ENCODE measurements at places on chromosomes 7 and 10.

GRCh38 chr10:84267503-84268126 lies 22.8 kb downstream of the RGR start:
- peak; percentile 37 for DNase-seq

- peak; percentile 31 for DNase-seq
Measured at GRCh38 chr7:106365252-106366005, 80.6 kb upstream of the NAMPT start.

DNA sequence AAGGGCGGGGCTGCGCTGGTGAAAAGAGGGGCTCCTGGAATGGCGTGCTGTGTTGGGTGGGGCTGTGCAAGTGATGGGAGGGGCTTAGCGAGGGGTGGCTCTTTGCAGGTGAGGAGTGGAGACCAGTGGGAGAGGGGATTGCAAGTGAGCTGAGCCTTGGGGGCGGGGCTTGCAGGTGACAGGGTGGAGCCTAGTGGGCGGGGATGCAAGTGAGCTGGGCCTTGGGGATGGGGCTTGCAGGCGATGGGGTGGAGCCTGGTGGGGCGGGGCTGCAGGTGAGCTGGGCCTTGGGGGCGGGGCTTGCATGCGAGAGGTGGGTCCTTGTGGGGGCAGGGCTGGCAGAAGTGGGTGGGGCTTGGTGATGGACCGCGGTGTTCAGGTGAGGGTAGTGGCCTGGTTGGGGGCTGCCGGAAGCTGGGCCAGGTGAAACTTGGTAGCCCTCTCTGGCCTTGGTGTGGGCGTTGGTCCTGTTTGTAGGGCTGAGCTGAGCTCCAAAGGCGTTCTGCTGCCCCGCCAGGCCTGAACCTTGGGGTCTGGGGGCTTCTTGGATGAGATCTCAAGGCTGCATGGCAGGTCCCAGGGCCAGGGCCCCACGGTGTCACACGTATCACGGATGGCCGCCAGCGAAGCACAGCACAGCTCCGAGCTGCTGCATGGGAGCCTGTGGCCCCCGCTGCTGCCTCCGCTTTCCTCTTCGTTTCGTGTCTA lies 743 bp upstream of the PITRM1 start:
- no peak for DNase-seq

DNA sequence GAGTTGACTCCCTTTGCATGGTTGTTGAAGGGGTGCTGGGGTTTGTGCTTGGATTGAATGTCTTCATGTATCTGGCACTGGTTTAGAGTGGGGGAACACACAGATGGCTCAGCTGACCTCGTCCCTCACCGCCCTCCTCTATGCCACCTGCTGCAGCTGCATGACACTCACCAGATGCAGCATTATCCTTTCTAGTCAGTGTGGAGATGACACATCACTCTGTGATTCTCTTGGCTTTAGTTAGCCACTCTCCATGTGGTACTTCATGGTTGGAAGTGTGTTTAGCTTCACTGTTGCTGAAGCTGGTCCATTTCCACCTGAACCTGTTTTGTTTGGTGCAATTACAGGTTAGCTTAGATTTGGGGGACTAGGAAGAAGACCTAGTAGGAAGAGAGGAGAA lies 56.3 kb upstream of the BMPER start:
- DNase-seq: no peak

DNA sequence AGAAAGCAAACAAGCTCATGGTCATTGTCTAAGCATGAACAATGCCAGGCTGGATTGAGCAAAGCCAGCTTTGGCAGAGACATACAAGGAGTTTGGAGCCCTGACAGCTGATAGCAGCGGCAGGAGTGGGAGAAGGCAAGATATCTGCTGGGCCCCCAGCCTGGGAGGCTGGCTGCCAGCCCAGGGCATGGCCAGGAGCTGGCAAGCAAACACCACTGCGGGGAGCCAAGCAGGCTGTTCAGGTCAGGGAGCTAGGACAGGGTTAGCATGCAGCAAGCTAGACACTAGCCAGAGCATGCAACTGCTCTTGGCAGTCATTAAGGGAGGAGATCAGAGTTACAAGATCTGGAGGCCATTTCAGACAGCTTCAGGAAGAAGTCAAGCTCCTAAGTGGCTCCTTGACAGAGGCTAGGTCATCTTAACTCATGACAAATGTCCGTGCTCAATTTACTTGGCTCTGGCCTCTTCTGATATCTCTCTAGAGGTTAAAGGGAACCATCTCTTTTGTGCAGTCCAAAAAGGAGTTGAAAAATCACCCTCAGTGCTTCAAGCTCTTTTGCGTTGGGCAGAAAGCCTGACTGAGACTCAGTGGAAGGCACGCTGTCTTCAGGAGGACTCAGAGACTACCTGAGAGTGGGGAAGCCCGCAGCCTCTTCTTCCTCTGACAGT lies 436.8 kb upstream of the C7orf33 start:
- no peak for DNase-seq

DNA sequence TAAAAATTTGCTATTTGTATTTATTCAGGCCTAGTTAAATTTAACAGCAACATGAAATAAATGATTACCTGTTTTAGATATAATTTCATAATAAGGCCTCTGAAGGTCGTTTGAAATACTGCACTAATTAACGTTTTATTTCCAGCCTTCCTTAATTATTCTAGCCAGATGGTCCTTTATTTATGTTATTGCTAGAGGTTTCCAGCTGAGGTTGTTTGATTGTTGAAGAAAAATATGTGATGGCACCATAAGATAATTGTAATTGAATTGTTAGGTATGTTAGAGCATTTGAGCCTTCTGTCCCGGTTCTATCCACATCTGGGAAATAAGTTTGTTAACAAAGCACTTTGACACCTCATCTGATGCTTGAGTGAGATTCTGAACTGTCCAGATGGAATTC lies 556.1 kb downstream of the ATRNL1 start:
- no peak for DNase-seq

DNA sequence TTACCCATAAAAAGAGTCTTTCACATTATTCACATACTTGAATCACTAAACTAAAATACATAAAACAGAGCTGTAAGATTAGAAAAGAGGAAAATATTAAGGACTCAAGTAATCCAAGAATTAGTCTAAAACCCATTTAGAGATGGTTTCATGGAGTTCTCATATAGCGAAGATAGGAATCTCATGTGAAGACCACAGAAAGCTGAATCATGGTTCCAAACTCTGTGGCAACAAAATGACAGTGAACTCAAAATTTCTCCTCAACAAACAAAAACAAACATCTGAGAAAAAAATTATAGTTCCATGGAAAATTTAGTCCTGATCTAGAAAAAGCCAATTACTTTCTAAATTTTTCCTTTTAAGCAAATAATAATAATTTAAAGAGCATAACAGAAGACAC lies 34.6 kb downstream of the BAZ1B start:
- DNase-seq: peak; percentile 29

DNA sequence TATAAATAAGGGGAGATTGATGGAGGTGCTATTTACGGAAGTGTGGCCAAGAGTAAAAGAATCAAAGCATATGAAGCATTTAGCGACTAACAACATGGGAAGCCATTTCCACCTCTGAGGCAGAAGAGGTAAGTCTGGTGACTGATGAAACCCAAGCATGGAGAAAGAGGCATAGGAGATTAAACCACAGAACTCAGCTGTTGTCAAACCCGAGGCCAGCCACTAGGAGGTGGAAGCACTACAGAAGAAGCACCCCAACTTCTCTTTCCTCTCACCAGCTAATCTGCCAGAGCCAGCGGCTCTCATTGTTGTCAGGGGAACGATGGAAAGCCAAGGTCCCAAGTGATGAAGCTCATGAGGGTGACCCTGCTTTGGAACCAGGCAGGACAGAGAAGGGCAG lies 19.6 kb upstream of the CNTNAP2 start:
- DNase-seq: no peak

DNA sequence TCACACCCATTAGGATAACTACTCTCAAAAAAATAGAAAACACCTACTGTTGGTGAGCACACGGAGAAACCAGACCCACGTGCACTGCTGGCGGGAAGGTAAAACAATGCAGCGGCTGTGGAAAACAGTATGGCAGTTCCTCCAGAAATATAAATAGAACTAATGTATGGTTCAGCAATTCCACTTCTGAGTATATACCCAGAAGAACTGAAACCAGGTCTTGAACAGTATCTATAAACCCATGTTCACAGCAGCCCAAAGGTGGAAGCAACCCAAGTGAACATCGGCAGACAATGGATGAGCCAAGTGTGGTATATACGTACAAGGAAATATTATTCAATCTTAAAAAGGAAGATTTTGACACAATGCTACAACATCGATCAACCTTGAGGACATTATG lies 164.7 kb downstream of the ZMYND11 start:
- DNase-seq: no peak

DNA sequence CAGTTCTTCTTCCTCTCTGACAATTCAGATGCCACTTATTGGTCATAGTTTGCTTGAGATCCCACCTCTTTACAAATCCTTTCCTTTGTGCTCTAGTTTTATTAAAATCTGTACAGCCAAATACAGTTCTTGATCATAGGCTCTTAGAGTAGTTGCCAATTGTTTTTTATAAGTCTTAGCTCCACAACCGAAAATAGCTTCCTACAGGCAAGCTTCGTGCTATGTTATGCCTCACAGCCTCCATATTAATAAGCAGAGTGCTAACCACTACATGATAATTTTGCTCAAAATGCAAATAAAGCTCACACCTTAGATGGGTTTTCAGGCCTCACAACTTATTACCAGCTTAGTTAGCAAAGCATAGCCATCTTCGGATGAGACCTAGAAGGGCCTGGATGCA lies 688.9 kb downstream of the MAGI2 start:
- no peak for DNase-seq

DNA sequence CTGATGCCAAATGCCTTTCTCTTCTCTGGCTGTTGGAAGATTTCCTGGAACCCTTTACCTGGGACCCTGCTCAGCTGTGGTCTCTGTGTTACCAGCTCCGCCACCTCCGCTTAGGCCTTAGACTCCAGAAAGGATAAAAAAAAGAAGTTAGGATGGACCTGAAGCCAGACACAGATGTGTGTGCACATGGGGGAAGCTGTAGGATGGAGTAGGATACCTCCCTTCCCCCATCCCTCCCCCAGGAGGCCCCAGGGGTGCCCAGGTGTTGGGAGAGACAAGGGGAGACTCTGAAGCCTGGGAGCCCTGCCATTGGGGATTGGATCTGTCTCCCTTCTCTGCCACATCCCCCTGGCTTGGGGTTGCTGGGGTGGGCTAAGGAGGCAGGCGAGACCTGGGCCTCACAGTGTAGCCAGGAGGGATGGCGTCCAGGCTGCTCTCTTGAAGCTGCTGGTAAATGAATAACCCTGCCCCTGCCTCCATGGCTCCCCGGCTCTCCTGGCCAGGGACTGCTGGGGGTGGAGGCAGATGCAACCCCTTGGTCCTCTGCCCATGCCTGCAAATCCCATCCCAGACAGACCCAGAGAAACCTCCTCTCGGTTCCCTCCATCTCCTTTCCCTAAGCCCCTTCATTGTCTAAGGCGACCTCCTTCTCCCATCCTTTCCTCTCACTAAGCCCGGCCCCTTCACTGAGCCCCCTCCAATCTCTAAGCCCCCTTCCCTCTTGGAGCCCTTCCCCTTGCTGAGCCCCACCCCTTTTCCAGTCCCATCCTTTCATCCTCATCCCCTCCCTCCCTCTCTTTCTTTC lies 8.0 kb downstream of the CLDN3 start:
- DNase-seq: no peak

DNA sequence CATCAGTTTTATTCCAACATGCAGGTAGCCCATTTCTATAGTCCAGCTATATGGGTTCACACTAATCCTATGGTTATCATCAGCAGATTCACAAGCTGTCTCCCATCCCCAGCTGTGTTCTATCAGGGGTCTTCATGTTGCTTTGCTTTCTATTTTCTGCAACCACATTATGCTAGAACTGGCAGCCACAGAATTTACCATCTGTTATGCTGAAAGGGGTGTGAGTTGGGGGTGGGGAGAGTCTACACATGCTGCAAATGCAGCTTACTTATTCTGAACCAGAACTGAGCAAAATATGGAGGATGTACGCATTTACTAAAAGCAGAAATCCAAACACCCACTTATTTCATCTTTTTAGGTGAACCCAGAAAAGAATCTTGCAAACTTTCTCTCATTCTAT lies 32.9 kb downstream of the SHTN1 start:
- DNase-seq: no peak

GRCh38 chr10:15181576-15182156 lies 13.2 kb upstream of the NMT2 start:
- no peak for DNase-seq

Measured in fibroblast of villous mesenchyme (primary cell).